Central memory CD8-positive, alpha-beta T cell (primary cell): ENCODE measurements at places on chromosomes 5 and 9.

- H3K4me3 ChIP-seq: peak overlapping the region; percentile 85
- DNase-seq: no peak
- no peak overlapping the region for H3K27ac ChIP-seq
- H3K4me1 ChIP-seq: peaks cover 12% of the 10 kb centered on the region
- peaks cover 2% of the 10 kb centered on the region for H3K36me3 ChIP-seq
- peaks cover 26% of the 10 kb centered on the region for H3K27me3 ChIP-seq
Observed at GRCh38 chr9:504921-505740, 290.5 kb downstream of the DOCK8 start.

DNA sequence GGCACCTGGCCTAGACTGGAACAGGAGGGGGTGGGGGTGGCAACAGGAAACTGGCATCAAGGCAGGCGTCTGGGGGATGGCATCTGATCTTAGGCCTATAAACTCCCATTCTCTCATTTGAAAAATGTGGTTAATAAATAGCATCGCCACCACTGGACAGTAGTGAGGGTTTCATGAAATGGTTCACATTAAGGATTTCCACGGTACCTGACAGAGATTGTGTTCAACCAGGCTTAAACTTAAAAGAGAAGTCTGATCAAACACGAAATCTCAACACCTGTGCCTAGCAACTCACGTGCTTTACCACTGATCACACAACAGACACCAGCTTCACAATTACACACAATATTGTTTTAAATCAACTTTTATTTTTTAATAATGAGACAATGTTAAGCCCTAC lies 3.0 kb downstream of the DENND1A start:
- no peak overlapping the region for H3K4me3 ChIP-seq
- no peak overlapping the region for H3K27ac ChIP-seq
- H3K27me3 ChIP-seq: no peaks in the 10 kb centered on the region
- DNase-seq: no peak
- H3K36me3 ChIP-seq: peaks cover 6% of the 10 kb centered on the region

DNA sequence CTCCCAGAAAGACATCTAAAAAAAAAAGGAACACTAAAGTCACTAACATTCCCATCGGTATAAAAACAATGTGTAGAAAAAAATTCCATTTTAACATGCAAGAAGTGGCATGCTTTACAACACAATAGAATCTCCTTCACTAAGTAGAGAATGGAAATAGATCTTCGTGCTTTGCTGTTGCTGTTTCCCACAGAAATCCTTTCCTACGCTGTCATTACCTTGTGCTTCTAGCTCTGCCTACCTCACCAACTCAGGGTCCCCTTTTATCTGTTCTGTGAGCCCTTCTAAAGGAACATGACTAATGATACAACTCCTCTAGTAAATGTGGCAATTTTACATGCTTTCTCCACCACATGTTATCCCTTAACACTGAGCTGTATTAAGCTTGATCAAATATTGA lies 202.9 kb downstream of the MCTP1 start:
- no peaks in the 10 kb centered on the region for H3K27me3 ChIP-seq
- H3K4me1 ChIP-seq: peaks cover 6% of the 10 kb centered on the region
- H3K4me3 ChIP-seq: peak overlapping the region; percentile 25
- H3K36me3 ChIP-seq: no peaks in the 10 kb centered on the region

DNA sequence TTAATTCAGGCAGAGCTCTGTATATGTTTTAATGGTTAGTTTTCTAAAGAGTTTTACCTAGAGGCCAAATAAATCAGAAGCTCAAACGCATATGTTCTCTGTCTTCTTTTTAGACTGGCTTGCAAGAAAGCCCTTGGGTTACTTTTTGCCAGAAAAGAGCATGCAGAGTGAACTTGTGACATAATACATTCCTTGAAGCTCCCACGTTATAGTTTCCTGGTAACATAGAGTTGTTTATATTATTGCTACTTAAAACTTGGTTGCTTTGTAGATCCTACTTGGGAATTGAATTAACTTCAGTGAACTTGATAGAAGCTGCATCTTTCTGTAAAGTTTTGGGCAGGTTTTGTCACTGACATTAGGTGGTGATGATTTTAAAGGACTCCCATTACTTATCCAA lies 102.9 kb downstream of the C9orf152 start:
- no peaks in the 10 kb centered on the region for H3K4me1 ChIP-seq
- H3K27me3 ChIP-seq: no peaks in the 10 kb centered on the region
- peaks cover 2% of the 10 kb centered on the region for H3K36me3 ChIP-seq
- H3K27ac ChIP-seq: no peak overlapping the region

- peak overlapping the region; percentile 79 for H3K4me3 ChIP-seq
- H3K4me1 ChIP-seq: peaks cover 45% of the 10 kb centered on the region
- H3K27ac ChIP-seq: peak overlapping the region; percentile 75
- H3K36me3 ChIP-seq: peaks cover 2% of the 10 kb centered on the region
Observed at GRCh38 chr9:91164724-91165520, 196.8 kb downstream of the AUH start.
